ENCODE measurements at places on chromosomes 6 and 20.

DNA sequence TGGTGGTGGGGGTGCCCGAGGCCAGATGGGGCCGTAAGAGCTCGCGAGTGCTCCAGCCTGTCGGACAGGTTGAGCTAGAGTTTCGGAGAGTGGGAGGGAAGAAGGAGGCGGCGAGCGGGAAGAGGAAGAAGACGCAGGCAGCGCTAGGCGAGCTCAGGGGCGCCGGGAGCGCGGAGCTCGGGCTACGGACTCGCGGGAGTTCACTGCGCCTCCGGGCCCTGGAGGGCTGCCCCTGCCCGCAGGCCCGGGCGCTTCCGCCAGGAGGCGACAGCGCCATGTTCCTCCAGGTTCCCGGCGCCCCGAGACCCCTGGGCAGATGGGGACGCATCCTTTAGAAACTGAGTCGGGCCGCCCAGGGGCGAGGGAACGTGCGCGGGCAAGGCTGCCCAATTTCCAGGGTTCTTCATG, 984 bp downstream of the TFAP2C start:
- peak; percentile 50 for DNase-seq

DNA sequence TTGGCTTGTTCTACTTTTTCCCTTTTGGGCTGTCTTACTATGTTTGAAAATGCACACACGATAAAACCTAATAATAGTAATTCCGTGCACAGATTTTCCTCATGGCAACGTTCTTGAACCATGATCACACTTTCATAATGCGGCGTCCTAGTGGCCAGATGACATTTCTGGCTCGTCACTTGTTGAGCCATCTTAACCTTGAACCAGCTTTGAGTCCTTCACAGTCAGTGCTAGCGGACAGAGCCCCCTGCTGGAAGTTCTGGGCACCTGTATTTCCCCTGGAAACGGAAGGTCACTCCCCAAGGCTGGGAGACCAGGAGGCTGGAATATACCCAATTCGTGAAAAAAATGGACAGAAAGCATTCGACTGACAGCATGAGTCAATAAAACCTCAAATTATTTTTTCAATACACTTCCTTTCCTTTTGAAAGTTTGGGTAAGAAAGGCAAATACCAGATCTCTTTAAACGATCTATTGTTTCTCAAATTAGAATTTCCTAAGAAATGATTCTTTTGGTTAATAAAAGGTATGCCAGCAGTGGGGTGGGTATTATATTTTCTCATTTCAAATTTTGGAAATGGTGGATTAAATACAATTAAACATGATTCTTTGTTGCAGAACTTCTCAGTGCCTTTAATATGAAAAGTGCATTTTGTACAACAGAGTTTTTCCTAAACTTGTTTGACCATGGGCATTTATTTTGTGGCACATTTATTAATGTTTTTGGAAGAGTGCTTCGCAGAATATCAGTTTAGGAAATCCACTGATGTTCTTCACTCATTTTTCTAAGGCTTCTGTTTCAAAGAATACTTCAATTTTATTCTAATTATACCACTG, 542.3 kb downstream of the QKI start:
- DNase-seq = peak; percentile 71

- DNase-seq = peak; percentile 52
Measured at GRCh38 chr6:111201764-111202163, 114.5 kb downstream of the SLC16A10 start.

DNA sequence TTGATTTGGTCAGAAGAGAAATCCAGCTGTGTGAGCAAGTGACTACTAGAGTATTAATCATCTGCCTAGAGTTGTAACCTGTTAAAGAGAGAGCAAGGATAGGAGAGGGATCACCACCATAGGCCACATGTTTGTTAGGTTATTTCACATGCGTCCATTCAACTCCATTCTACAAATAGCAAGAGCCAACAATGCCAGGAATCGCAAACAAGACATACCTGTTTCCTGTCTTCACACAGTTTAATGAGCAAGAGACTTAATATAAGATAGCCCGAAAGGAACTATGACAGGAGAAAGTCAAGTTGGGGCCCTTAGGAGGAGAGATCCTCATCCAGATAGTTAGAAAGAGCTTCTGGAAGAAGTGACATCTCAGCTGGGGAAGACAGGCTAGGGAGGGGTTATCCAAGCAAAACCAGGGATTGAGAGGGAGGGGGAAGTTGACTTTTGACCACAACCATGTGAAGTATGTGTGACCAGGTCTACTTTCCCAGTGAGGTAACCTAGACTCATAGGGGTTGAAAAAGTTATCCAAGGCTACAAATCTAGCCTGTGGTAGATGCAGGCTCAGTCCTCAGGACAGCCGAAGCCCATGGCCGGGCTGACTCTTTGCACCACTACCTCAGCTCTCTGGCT, 147.4 kb downstream of the ALDH8A1 start:
- DNase-seq = no peak

DNA sequence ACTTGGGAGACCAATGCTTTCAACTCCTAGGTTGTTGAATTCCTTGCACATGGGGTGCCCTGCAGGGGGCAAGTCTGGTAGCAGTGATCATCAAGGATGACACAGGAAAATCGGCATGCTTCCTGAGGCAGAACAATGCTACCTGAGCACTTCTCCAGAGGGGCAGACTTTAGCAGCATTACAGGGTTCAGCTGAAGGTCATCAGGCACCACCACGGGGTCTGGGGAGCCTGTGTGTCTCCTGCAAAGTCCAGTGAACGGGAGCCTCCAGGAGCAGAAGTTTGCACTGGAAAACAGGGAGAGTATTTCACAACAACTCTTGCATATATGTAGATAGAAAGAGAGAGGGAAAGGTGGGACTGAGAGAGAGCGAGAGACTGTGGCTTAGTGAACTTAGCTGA, 10.2 kb downstream of the VSX1 start:
- DNase-seq = no peak

DNA sequence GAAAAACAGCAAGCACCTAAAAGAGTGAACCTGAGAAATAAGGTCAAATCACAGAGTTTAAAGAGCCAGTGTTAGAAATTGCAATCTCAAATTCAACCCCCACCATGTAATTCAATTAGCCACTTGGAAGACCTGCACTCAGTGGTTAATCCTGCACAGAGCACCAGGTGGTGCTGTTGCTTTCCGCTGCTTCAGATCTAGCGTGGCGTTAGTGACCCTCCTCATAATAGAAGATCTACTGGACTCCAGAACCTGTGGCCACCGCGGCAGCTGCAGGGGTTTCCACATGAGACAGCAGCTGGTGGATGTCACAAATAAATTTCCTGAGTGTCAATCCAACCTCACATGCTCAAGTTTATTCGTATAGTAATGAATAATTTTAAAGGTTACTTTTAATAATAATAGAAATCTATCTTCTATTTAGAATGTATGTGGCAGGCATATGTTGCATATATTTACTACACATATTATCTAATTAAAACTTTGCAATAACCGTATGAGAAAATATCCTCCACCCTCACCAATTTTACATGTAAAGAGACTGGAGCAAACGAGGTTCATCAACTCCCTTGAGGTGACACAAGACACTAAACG, 84.4 kb downstream of the SYNE1 start:
- peak; percentile 52 for DNase-seq

DNA sequence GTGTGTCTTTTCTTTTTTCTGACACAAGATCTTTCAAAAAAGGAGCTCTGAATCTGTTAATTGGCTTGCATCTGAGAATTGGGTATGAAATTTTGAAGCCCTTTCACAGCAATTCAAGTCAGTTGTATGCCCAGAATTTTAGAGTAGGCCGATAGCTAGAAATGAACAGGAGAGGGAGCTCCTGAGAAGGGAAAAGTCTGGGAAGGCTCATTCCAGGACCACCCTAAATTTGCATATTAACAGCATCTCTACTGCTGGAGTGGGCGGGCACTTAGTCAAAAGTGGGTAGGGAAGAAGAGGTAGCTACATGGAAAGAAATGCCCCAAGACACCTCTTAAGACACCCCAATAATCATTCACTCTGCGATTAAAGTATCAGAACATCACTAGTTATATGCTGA, 928.3 kb downstream of the TBC1D32 start:
- peak; percentile 5 for DNase-seq

GRCh38 chr6:38982470-38982869, 66.1 kb upstream of the GLP1R start:
- DNase-seq = no peak

DNA sequence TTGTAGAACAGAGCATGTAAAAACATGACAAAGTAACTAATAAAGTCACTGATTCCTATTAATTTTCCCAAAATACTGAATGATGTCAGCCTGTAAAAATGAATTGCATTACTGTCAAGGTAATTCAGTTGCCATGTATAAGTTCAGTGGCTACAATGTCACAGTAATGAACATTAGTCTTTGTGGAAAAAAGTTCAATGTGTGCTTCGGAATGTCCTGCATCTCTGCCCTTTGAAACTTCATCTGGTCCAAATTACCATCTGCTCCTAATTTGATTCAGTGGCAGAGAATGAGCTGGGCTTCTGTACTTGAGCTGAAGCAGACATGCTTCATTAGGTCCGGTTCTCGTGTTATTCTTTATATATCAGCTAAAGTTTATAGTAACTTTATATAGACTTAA, 567.4 kb downstream of the COL12A1 start:
- no peak for DNase-seq

GRCh38 chr6:27479319-27480182, 6.6 kb upstream of the ZNF184 start:
- peak; percentile 95 for DNase-seq

GRCh38 chr6:114586298-114586697, 243.5 kb upstream of the HS3ST5 start:
- no peak for DNase-seq

DNA sequence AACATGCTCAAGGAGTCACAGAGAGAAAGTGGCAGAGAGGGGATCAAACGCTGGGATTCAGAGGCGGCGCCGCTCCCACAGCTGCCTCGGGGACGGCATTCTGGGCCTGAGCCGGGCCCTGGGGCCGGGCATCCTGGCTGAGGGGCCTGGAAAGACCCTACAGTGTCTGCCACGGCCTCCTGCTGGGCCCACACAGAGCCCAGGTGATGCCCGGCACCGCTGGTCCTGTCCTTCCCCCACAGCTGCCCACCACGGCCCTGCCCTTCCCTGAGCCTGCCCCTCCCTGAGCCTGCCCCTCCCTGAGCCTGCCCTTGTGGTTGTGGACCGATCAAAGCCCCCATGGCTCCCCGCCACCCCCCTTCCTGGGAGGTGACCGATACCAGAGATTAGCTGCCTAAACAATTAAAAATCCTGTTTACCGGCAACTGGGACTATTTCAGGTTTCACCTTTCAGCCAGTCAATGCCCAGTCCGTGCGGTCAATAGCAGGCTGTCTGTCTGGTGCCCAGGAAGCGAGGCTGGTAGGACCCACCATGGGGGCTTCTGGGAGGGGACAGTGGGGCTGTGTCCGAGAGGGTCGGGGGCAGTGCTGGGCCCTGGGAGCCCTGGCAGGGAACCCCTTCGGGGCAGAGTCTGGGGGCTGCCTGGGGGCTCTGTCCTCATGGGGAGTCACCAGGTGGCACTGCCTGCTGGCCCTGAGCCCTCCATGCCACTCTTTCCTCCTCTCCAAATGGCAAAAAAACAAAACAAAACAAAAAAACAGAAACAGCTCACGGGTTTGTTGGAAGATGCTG, 55.4 kb upstream of the GATA5 start:
- DNase-seq = no peak

DNA sequence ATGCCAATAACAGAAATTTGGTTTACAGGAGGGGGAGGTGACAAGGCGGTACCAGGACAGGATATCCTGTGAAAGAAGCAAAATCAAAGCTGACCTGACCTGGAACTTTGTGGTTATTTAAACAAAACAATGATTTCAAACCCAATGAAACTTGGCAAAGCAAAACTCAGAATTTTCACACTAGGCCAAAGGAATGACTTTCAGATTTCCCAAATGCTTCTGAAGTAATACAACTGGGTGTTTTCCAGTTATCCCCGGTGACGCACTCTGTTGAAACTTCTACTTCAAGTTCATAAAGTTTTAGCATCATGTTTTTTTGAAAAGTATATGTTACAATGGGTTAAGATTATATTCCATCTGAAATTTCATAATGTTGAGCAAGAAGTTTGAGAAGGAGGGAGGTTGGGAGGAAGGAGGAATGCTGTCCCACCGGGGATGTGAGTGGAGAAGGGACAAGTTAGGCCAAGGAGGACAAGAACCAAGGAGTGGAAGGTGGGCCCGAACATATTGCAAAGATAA, 78.1 kb upstream of the TRAF3IP2 start:
- no peak for DNase-seq

Measured in KBM-7 (cell line).